ENCODE measurements at places on chromosomes 5 and 9. TPM values are rescaled to one million over a fixed set of nuclear protein-coding genes. Genes with fewer than 3 reads are reported as not detected.

Gene NUTM2F
- not detected for total RNA-seq

Gene FOXD4L3
- not detected for total RNA-seq

Gene SNX24
- 19.3 TPM for total RNA-seq

Gene IFNA2
- not detected for total RNA-seq

Gene TMC1
- total RNA-seq: 0.93 TPM

Gene FGF1
- 8.5 TPM for total RNA-seq

Gene TEX48
- total RNA-seq: not detected

Gene ITGA1
- total RNA-seq: 136 TPM

Data from aortic smooth muscle cell (primary cell).